Right renal pelvis (tissue), 4 donors: ENCODE measurements at places on chromosomes 3 and 15. TPM values are rescaled to one million over a fixed set of nuclear protein-coding genes. Genes with fewer than 3 reads are reported as not detected.

- DNase-seq: no peak
These were observed 35.5 kb upstream of the CHMP2B start for GRCh38 chr3:87191641-87192040.

RASGRP1 gene
- polyA plus RNA-seq: 15.5 TPM

GRCh38 chr3:25856902-25857518, 67.1 kb downstream of the OXSM start:
- no peak for DNase-seq

IL20RB gene
- 0.69 TPM for polyA plus RNA-seq

TMCO5A gene
- not detected for polyA plus RNA-seq

DNA sequence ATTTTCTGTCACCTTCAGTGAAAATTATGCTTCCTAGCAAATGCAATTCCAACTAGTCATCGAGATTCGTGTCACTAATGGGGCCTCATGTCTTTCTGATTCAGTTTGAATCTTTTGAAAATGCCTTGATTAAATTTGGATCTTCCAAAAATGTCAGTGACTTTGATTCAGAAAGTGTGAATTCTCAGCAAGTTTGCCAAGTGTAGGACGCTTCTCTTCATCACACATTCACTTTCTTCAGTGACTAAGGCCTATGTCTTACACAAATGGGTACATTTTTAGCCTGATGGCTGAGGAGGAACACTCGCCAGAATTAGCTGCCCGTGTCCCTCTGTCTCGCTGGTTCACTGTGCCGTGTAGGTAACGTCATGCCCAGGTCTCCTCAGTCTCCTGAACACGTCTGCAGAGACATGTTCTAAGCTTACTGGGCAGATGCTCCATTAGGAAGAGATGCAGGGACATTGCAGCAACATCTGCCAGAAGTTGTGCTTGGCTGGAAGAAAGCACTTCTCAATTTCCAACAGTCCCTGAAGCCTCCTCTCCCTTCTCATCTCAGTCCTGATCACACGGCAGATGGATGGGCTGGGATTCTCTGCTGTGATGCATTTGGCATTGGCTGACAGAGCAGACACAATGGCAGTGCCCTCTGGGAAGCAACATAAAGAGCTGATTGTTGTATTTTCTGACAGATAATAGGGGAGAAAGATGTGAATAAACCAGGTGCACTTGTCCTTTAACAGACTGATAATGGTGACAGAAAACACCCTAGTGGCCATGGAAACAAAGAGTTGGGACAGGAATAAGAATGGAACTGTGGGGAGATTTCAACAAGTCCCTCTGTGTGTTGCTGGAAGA, 29.1 kb upstream of the LYZL4 start:
- no peak for DNase-seq

DNA sequence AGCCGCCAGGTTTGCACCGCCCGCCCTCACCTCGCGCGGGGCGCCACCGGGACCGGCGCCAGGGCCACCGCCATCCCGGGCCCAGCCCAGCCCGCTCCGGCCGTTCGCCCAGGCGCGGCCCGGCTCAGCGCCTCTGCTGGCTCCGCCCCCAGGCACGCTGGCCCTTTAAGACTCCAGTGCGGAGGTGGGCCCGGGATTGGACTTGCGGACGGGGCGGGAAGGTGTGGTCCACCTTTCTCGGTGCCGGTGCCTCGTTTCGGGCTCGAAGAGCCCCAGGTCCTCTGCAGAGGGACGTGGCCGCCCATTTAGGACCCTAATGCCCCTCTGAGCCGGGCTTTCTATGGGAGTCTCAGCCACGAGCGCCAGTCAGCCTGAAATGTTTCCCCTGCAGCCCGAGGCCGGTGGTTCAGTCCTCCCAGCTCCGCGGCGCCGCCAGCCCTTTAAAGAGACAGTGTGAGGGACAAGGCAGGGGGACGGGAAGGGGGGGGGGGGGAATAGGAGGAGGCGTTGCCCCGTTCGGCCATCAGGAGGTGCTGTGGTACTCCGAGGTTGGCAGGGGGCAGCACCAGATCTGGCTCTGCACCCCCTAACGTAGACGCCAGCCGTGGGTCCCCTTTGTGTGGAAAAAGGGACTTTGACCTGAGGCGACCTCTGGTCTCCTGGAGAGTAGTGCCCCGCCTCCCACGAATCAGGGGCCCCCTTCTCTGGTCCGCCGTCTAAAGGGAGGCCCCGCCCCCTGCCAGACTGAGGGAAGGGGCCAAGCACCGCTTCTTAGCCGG, 1.0 kb downstream of the HYAL2 start:
- DNase-seq: peak; percentile 85

GRCh38 chr3:117541721-117542120, 832.1 kb downstream of the TUSC7 start:
- no peak for DNase-seq

DNA sequence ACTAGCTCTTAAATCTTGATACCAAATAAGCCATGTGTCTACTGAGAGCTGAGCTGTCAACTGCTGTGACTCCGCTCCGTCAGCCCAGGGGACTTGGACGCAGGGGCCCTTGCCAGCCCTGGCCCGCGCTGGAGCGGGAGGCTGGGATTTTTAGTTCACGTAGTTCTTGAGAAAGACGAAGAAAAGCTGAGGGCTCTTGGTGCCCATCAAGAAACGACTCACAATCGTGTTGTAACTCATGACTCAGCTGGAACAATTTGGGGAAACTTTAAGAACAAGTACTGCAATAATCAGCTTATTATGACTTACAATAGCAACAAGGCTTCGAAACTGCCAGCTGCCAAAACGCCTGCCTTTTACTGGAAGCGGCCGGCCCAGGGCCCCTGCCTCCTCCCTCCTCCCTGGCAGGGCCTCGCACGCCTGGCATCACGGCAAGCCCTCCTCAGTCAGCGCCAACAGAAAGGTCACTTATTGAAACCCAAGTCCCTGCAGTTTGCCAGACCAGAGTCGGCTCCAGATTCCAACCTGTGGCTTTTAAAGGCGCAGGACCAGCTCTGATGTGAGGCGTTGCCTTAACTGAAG, 60.3 kb downstream of the RGMA start:
- DNase-seq: no peak

MAN2A2 gene
- 53.3 TPM for polyA plus RNA-seq

DNA sequence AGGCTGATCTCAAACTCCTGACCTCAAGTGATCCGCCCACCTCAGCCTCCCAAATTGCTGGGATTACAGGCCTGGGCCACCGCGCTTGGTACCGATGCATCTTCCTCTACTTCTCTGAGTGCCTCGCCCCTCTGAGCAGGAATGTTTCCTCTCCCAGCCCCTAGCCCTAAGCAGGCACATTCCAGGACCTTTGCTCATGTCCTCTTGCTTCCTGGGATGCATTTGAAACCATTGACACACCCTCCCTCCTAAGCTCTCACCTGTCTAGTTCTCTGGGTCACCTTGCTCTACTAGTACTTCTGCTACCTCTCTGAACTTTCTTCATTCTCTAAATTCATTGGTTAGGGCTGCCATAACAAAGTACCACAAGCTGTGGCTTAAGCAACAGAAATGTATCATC, 17.9 kb upstream of the UACA start:
- no peak for DNase-seq

- DNase-seq: no peak
These were observed 217.9 kb downstream of the SNRPN start for GRCh38 chr15:25172691-25173090.

CLRN1 gene
- polyA plus RNA-seq: not detected

GRCh38 chr15:98958918-98959639, 48.5 kb downstream of the PGPEP1L start:
- DNase-seq: no peak

- DNase-seq: no peak
These were observed 153.6 kb downstream of the TNIK start for GRCh38 chr3:171306631-171307030.

- no peak for DNase-seq
These were observed 12.6 kb downstream of the ETV5 start for GRCh38 chr3:186096290-186096689.

FOXL2NB gene
- not detected for polyA plus RNA-seq

DNA sequence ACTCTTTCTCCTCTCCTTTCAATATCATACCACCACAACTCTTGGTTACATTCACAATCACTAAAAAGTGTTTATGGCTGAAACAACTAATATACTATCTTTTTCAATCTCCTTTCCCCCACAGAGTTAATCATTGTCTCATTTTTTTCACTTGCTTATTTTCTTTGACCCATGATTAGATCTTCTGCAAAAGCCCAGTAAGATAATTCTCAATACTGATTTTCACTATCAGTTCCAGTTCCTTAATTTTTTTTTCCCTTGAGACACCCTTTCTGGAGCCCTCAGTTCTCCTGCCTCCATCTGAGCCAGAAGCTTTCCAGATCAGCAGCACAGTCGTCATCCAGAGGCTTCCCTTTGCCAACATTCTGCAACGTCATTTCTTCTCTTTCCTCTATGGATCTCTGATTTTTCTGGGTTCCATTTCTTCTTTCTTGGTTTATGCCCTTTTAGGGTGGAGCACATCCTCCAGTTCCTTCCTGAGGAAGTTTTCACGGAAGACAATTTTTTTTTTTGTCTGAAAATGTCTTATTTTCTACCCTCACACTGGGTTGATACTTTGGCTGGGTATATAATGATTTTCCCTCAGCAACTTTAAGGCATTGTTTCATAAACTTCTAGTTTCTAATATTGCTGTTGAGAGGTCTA, 88.7 kb upstream of the C15orf39 start:
- no peak for DNase-seq

- DNase-seq: no peak
These were observed 201.6 kb downstream of the KCNAB1 start for GRCh38 chr3:156321945-156322344.

DNA sequence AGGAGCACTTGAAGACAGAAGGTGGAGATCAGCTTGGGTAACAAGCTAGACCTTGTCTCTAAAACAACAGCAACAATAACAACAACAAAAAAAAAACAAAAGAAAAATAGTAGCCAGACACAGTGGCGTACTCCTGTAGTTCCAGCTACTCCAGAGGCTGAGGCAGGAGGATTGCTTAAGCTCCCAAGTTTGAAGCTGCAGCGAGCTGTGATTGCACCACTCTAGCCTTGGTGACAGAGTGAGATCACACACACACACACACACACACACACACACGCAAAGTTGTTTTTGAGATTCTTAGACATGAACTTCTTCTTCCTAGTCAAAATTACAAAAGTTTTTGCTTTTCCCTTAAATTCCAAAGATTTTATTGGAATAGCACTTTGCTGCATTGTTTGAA, 93.0 kb upstream of the IGSF10 start:
- DNase-seq: no peak

GRCh38 chr15:84582583-84583157, 18.1 kb upstream of the ZSCAN2 start:
- DNase-seq: no peak

GRCh38 chr15:88049506-88049905, 207.0 kb downstream of the NTRK3 start:
- no peak for DNase-seq

GRCh38 chr3:77096966-77097890, 57.3 kb downstream of the ROBO2 start:
- no peak for DNase-seq

PLA2G4D gene
- 0.07 TPM for polyA plus RNA-seq
